ENCODE measurements at places on chromosomes 6 and 20.

GRCh38 chr6:13259393-13259792 lies 68.9 kb downstream of the TBC1D7 start:
- no peak for DNase-seq

DNA sequence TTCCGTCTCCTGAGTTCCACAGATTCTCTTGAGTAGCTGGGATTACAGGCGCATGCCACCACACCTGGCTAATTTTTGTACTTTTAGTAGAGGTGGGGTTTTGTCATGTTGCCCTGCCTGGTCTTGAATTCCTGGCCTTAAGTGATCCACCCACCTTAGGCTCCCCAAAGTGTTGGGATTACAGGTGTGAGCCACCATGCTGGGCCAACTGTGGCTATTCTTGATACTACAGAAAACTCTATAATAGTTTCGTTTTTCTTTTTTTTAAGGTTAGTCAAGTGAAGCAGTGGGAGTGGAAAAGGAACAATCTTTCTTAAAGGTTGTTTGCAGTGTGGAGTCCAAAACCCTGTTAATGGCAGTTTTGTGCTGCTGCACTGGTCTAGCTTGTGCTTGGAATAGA lies 84.7 kb downstream of the POPDC3 start:
- DNase-seq: no peak

DNA sequence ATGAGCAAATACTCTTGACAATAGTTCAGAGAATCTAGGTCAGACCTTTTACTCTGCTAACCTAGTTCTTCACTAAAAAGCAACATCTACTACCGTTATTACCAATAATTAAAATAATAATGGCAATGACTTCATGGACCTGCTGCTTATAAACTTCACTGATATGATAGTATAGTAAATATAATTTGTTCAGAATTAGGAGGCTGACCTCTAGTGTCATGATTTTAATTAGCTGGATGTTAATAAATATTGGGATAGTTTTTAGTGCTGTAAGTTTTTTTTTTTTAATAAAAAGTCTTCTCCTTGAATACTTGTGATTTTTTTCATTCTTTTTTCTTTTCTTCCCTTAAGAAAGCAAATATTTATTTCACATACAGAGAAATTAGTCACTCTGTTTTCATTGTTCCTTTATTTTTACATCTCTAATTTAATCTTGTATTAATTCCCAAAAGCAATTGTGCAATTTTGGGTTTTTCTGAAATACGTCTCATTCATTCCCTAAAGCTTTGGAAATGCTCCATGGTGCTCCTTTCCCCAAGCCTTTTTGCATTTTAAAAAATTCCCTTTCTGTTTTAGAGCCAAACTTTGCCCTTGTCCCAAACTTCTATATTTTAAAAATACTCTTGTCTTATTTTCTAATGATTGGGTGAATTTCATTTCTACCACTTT lies 46.6 kb upstream of the UST start:
- no peak for DNase-seq

- DNase-seq: no peak
Measured at GRCh38 chr6:20810727-20811108, 276.5 kb downstream of the CDKAL1 start.

GRCh38 chr6:26592649-26593048 lies 4.1 kb upstream of the ABT1 start:
- no peak for DNase-seq

- DNase-seq: no peak
Measured at GRCh38 chr6:56708810-56709597, 66.3 kb upstream of the DST start.

DNA sequence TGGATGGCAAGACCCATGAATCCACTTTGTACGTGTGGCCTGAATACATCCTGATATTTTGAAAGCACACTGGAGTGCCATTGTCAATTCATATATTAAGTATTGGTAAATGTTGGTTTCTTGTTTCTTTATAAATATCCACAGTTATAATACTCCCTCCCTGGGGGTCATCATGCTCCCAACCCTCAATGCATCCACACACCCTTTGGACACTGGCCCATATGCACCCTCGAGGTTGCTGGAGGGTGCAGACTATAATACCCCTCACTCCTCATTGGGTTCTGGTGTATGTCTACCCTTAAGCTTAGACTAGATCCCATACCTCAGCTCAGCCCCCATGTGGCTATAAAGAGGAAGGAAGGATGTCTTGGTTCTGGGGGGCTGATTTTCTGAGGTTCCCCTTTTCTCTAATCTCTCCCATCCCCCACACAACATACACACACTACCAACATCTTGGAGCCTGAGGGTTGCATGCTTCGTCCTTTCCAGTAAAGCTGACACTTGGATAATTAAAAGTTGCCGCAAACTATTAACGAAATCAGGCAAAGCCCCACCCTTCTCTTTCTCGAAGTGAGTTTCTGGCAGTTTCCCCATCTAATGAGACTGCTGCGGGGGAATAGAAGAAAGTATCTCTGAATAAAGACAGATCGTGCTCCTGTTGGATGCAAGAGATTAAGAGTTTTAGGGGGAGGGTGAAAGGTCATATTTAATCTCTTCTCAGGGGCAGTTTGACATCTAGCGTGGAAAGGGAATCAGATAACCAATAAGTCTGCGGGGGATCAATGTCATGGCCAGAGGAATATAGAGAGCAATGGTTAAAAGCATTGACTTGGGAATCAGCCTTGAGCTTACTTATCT lies 7.4 kb downstream of the PIM1 start:
- no peak for DNase-seq

DNA sequence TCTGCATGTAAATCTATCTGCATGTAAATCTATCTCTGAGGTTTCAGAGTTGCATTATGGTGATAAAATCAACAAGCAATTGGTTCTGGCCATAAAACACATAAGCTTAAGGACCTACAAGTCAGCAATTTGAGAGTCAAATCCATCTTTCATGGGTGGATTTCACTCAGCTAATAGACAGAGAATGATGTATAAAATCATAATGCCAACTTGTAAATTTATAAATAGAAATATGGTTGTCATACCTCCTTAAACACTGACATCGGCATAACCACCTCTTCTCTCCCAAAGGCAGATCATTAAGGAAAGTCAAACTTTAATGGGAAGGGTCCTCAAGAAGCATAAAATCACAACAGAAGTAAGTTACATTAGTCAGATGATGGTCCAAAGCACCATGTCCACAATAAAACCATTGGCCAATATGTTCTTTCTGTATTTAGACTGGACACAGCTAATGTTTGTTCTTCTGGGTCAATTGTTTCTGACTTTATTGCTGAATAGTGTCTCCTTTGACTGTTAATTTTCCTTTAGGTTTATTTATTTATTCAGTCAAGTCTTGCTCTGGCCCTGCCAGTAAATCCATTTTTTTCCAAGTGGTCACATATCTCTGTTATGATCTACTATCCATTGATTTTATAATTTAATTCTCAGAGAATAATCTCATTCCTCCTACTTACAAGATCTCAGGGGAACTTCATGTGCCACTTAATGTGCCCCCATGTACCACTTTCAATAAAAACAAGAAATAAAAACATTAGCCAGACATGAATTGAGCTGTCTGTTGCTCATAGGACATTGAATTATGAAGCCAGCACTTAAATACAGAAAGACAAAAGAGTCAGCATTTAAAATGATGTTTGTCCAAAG lies 382.9 kb upstream of the IRAK1BP1 start:
- DNase-seq: no peak

DNA sequence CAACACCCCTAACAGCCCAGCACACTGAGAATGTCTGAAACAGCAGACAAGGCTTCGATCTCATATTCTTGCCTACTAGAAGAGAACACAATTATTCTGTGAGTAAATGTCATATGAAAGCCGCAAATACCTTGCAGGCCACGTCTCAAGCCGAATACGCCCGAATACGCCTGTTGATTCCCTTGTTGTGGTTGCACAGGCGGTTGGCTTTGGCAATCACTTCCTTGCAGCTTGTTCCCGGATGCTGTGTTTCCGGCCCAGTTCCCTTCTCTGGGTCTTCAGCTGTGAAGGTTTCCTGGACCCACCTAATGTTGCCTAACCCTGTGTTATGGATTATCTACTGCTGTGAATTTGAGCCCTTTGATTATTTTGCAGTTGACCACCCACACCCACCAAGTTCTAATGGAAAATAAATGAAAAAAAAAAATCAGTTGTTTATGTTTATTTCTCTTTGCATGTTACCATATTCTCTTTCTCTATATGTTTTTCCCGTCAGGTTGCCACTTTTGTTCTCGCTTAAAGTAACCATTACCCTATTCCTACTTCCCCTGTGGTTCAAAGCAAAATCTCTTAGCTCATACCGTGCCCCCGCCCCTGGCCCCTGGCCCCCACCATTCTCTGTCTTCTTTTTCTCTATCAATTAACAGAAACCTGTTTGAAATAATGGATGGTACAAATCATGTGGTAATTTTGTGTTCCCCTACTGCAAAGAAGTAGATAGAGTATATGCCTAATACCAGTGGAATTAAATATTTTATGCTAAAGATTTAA lies 172.4 kb downstream of the ADGB start:
- DNase-seq: no peak

DNA sequence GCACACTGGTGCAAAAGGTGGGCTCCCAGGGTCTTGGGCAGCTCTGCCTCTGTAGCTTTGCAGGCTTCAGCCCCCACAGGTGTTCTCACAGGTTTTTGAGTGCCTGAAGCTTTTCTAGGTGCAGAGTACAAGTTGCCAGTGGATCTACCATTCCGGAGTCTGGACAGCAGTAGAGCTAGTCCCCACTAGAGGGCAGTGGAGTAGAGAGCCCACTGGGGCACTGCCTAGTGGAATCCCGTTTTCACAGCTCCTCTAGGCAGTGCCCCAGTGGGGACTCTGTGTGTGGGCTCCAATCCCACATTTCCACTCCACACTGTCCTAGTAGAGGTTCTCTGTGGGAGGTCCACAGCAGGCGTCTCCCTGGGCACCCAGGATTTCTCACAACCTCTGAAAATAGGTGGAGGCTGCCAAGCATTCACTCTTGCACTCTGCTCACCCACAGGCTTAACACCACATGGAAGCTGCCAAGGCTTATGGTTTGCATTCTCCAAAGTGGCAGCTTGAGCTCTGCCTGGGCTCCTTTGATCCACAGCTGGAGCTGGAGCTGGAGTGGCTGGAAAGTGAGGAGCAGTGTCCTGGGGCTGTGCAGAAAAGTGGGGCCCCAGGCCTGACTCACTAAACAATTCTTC lies 86.3 kb upstream of the PROKR2 start:
- DNase-seq: no peak

GRCh38 chr20:24662322-24662721 lies 192.9 kb downstream of the SYNDIG1 start:
- no peak for DNase-seq

DNA sequence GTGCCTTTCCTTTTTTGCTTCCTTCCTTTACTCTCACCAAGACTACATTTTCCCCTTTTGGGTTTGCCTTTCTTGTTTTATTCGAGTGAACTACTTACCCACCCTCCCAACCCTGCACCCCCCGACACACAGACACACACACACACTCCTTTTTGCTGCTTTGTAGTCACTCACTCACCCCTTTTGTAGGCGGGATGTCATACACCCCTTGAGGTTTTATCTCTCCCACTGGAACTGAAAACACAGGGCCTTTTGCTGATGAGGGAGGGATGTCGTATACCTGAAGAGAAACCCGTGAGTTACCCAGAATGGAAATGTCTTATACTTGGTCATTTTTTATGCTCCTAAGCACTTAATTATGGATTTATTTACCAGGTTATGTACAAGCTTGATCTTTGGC lies 40.3 kb downstream of the NEDD9 start:
- no peak for DNase-seq

GRCh38 chr6:93468291-93468690 lies 48.9 kb upstream of the EPHA7 start:
- DNase-seq: no peak

DNA sequence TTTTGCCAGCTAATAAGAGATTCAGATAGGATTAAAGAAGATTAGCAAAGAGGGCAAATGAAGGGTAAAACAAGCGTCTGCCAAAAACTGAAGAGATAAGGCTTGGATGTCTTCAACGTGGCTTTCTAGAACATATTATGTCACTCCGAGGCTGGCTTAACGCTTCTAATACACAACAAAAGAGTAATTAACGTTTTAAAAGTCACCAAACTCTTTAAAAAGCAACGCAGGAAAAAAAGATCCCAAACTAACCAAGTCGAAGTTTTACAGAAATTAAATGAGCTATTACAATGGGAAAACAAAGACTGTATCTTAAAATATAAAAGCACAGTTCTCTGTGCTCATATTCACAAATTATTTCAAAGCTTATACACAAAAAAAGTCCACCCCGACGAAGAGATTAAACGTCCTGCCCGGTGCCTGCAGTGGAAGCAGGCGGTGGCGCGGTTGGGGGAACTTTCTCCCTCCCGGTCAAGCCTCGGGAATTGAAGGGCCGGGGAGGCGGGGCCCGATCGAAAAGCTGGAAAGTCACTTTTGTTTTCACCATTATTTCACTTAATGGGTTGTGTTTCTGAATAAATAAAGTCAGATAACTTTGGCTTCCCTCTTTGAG lies 1.2 kb downstream of the MAK start:
- DNase-seq: no peak

- DNase-seq: no peak
Measured at GRCh38 chr20:63322146-63322932, 29.4 kb downstream of the COL20A1 start.

GRCh38 chr6:112311950-112312547 lies 35.1 kb upstream of the RFPL4B start:
- no peak for DNase-seq

DNA sequence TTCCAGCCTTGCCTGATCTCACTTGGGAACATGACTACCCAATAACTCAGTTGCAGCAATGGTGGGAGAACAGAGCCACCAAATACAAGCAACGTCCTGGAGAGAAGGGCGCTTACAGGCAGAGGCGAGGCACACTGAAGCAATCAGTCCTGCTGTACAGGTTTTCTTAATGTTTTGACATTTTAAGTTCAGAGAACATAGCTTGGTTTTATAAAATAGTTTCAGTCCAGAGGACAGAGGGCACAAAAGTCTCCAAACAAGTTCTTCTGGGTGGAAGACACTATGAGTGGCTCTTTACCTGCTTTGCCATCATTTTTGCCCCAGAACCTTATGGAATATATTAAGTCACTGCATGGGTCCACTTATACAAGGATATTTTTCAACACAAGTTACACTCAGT lies 103.4 kb upstream of the KCNG1 start:
- no peak for DNase-seq

GRCh38 chr20:7657569-7657968 lies 282.7 kb downstream of the HAO1 start:
- DNase-seq: no peak

- DNase-seq: no peak
Measured at GRCh38 chr6:36343109-36343680, 6.5 kb upstream of the BNIP5 start.

- DNase-seq: no peak
Measured at GRCh38 chr20:49916146-49917002, 1.0 kb upstream of the SPATA2 start.

- no peak for DNase-seq
Measured at GRCh38 chr20:44070139-44070900, 116.7 kb downstream of the JPH2 start.

GRCh38 chr6:67896476-67896875 lies 738.6 kb upstream of the ADGRB3 start:
- DNase-seq: no peak

Measured in AG04449 (cell line).